Right lobe of liver (tissue), 6 donors: ENCODE measurements at places on chromosomes 5 and 9.

GRCh38 chr5:15601853-15602252 is 101.9 kb downstream of the FBXL7 start:
- DNase-seq = no peak

GRCh38 chr9:131635285-131635684 is 90.0 kb downstream of the PRRT1B start:
- no peak for DNase-seq

DNA sequence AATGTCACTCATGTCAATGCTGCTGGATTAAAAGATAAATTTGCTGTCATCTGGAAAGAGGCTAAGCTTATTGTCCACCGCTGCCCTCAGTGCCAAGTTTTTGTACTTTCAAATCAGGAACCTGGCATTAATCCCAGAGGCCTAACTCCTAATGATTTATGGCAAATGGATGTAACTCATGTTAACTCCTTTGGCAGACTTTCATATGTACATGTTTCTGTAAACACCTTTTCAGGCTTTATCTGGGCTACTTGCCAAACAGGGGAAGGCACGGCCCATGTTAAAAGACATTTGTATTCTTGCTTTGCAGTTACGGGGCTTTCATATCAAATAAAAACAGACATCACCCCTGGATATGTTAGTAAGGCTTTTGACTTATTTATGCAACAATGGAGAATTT is 608.0 kb upstream of the ACO1 start:
- DNase-seq = no peak

- DNase-seq = peak; percentile 93
Observed at GRCh38 chr9:112486221-112487007, at the start of gene KIAA1958. KIAA1958 (plus strand) TSS chr9:112486827; CDS start chr9:112574081, 87,254 bp downstream.

DNA sequence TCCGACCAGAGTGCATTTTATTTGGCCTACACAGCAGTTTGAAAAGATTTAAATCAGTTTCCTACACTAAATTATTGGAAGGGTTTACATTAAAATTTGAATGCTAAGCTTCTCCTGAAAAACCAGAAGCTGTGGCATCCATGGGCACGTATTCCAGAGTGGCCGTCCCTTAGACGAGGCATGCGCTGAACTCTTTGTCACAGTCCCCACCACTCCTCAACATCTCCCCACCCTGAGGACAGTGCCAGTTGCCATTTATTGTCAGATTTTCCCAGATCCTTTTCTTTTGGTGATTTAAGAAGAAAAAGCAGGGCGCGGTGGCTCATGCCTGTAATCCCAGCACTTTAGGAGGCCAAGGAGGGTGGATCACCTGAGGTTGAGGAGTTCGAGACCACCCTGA is 39.9 kb upstream of the UNC5A start:
- DNase-seq = no peak

DNA sequence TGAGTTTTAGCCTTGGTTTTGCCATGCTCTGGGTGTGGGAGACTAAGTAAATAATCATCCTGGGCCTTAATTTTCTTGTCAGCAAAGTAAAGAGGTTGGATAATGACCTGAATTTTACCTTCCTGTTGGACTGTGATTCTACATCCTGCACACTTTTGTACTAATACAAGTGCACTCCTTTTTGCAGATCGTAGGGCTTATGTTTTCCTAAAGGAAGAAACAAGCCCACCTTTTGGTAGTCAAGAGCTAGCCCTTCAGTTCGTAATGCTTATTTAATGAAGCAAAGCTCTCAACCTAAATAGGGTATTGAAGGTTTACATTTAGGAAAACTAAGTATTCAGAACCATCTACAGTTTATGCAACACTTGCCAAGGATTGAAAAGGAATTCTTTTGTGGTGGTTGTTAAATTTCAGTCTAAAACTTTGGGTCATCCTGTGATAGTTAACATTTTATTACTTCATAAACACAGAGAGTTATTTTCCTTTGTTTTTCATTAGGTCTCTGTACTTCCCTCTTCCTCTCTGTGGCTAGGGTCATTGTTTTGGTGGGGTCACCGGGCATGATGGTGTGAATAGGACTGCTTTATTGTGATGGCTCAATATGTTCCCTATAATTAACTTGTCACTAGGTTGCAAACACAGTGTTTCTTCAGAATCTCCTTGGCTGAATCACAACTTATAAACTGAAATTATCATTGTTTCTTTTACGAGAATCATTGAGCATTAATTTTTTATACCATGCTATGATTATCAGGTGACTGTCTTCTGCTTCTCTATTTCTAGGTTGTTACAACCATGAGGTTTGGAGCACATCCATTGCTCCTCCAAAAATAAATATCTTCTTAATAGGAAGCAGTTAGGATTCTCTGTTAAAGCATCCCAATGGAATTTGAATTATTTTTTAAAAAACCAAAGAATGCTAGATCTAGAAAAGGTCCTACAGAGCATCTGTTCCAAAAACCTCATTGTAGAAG is 28.5 kb downstream of the SPINK5 start:
- no peak for DNase-seq

DNA sequence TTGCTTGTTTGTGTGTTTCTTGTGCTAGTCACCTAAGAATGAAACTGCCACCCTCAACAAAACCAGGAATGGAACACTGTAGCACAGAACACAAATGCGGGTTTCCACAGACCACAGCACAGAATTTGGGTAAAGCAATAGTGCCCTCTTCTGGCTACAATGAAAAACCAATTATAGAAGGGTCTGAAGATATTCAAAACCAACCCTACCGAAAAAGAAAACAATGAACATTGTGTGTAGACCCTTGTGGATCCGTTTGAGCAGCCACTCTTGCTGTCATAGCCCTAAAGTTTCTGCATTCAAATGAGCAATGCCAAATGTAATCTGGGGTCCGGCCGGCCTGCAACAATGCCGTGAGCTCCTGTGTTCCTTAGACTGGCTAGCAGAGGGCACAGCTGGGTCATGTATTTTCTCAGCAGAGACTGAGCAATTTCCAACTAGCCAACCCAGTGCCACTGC is 8.3 kb upstream of the ENC1 start:
- no peak for DNase-seq

DNA sequence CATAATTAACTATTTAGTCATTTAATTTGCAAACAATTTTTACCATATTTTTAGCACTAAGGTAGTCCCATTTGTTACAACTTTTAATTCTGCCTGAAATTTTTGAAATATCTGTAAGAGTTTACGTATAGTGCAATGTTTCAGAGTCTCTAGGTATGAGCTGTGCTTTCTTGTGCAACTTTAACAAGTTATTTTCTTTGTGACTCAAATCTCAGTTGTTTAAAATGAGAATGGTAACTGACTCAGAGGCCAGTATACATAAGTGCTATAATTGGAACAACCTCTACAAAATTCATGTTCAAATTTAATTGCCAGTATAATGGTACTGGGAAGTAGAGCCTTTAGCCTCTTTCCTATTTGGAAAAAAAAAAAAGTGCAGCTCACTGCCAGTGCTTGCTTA is 14.2 kb upstream of the ZNF883 start:
- DNase-seq = no peak

DNA sequence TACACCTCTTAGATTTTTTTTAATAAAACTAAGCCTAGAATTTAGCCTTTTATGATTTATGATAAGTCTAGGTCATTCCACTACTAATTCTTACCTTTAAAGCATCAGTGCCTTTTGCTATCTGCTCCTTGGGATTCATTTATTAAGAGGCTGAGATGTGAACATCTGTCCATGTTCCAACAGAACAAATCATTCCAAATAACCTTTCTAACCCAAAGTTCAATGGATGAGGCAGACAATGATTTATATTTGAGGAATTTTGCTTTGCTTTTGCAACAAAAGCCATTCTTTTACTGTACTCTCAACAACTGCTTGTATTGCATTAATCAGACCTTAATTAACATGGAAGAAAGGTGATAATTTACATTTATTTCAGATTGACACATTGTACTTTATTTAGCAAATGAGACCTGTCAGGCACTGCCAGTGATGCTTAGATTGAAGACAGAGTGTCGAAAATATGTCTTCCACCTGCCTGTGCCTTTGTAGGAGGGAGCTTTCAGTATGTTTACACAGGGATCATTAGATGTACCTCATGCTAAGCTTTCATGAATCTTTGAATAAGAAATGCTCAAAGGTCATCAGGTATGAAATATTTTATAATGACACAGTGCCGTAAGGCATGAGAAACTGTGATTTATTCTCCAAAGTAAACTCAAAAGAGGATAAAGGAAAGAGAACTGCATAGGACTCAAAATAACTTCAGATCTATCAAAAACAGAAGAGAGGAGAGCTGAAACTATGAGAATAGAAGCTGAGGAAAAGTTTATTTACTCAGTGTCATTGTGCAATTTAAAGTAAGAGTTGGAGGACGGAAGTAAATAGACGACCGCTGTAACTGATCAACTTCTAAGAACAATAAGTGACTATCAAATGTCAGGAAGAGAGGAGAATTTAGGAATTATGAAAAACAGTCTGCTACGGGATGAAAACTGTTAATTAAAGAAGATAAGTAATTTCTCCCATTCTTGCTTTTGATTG is 36.7 kb upstream of the IZUMO3 start:
- no peak for DNase-seq

GRCh38 chr5:2669913-2670312 is 81.6 kb downstream of the IRX2 start:
- DNase-seq = no peak

DNA sequence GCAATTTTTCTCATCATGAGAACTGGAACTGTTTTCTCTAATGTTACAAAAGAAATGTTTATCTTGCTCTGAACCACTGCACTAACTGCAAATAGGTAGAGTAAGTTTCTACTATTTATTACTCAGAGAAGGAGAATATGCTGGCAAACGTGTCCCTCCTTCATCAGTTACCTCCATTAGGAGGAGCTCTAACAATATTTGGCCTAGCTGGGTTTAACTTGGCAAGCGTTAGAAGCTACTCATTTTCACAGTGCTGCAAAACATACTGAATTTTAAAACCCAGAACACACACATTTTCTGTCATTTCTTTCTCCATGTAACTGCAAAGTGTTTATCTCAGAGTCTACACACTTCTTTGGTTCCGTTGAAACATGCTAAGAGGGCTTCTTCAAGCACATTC is 101.0 kb upstream of the GABRG2 start:
- no peak for DNase-seq

- no peak for DNase-seq
Observed at GRCh38 chr9:74803376-74804017, 84.2 kb downstream of the TRPM6 start.

- no peak for DNase-seq
Observed at GRCh38 chr5:58462623-58463230, 2.8 kb upstream of the PLK2 start.

- DNase-seq = no peak
Observed at GRCh38 chr5:16000056-16000455, 179.5 kb downstream of the MARCHF11 start.

- DNase-seq = no peak
Observed at GRCh38 chr9:16563446-16563845, 307.0 kb downstream of the BNC2 start.

DNA sequence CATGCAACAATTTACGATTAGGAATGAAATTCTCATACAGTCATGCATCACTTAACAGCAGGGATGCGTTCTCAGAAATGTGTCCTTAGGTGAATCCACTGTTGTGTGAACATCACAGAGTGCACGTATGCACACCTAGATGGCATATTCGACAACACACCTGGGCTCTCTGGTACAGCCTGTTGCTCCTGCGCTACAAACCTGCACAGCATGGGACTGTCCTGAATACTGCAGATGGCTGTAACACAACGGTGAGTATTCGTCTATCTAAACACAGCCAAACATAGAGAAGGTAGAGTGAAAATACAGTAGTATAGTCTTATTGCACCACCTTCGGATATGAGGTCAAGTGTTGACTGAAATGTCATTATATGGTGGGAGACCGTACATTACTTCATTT is 44.0 kb upstream of the LCP2 start:
- DNase-seq = no peak

DNA sequence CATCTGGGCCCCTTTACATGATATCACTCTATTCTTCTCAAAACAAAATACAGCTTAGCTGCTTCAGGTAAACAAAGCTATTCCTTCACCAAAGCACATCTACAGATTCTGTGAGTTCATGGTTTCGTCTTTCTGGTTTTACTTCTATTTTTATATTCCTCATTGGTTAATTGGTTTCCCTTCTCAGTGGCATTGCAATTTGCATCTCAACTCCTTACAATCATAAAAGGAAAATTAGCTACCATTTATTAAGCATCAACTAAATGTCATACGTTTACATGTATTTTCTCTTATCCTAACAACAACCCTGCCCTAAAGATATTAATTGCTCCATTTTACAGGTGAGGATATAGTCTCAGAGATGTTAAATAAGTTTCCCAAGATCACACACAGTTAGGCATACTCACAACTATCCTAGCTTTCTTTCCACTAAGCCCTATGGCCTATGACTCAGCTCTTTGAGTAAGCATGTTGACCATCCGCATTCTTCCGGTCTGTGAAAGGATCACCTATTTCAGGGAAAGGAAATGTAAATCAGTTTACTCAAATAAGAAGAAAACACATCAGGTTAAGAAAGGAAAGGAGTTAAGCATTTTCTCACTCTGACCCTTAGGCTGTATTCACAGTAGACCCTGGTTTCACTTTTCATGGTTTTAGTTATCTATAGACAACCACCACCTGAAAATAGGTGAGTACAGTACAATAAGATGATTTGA is 146.1 kb downstream of the CAAP1 start:
- DNase-seq = no peak

GRCh38 chr9:87615547-87616148 is 110.3 kb upstream of the CTSL start:
- no peak for DNase-seq

- no peak for DNase-seq
Observed at GRCh38 chr9:12095931-12096330, 597.3 kb upstream of the TYRP1 start.

GRCh38 chr9:617445-618085 is 223.9 kb upstream of the DMRT1 start:
- DNase-seq = no peak

- DNase-seq = no peak
Observed at GRCh38 chr9:32117291-32117690, 267.2 kb upstream of the ACO1 start.

GRCh38 chr5:53590759-53591158 is 30.3 kb downstream of the NDUFS4 start:
- no peak for DNase-seq

- DNase-seq = no peak
Observed at GRCh38 chr9:111961575-111961974, 65.0 kb downstream of the UGCG start.

GRCh38 chr5:123512611-123513461 is 859 bp downstream of the CSNK1G3 start:
- DNase-seq = peak; percentile 62

DNA sequence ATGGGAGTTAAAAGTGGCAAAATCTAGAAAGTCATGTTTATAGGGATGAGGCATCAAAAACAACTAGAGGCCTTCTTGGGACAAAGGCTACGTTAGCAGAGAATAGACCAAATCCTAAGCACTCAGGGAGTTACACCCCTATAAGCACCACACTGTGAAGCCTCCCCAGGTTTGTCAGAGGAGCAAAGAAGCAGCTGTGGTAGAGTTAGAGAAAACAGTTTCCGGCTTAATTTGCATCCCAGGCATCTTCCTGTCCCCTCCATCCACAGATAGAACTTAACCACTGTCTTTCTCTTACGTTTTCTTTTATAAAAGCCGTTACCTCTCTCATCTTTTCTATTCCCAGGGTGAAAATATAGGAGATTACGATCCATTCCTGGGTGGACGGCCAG is 188.6 kb upstream of the KLF9 start:
- no peak for DNase-seq
